ENCODE measurements at places on chromosomes 1 and 21.

DNA sequence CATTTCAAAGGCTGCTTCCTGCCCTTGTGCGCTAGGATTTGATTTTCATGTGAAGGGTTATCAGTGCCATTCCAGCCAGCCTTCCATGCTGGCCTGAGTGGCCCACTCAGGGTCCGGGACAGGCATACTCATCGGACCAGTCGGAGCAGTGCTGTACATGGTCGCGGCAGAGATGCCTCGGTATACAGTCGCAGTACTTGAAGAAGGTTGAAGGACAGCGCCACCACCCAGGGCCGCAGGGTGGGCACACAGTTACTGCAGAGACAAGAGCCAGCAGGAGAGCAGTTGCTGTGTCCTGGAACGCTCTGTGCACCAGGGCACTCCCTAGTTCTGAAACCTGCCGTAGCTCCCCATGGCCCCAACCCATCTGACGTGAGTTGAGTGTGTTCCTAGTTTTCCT is 9.1 kb downstream of the LDLRAD1 start:
- no peak for DNase-seq

GRCh38 chr1:151124763-151125403 is 21.5 kb downstream of the SEMA6C start:
- no peak for DNase-seq

DNA sequence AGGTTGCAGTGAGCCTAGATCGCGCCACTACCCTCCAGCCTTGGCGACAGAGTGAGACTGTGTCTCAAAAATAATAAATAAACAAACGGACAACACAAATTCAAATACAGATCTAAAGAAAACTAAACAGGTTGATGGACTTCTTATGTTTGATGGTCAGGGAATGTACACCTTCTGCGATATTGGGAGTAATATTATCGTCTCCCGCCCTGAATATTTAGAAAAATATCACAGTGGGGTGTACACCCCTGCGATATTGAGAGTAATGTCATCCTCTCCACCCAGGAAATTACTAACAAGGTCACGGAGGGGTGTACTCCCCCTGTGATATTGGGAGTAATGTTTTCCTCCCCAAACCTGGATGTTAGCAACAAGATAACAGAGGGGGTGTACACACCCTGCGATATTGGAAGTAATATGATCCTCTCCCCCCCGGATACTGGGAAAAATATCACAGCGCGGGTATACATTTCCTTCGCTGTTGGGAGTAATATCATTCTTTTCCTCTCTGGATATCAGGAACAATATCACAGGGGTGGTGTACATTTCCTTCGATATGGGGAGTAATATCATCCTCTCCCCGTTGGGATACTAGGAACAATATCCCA is 1.4 kb upstream of the CFAP298 start:
- DNase-seq, result no peak

DNA sequence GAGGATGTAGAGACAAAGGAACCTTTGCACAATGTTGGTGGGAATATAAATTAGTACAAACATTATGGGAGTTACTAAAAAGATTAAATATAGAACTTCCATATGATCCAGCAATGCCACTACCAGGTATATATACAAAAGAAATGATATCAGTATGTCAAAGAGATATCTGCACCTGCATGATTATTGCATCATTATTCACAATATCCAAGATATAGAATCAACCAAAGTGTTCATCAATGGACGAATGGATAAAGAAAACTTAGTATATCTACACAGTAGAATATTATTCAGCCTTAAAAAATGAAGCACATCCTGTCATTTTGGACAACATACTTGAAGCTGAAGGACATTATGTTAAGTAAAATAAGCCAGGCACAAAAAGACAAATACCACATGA is 61.8 kb upstream of the USH2A start:
- no peak for DNase-seq

GRCh38 chr1:111821121-111821745 is 65.5 kb downstream of the DDX20 start:
- DNase-seq, result no peak

GRCh38 chr21:46604975-46605766 is at the start of gene S100B:
Gene S100B (minus strand): TSS chr21:46605082. CDS start chr21:46602415, 2,667 bp downstream.
- DNase-seq, result peak; percentile 86

GRCh38 chr1:173527151-173527826 is 50.2 kb downstream of the PRDX6 start:
- no peak for DNase-seq

Data from C1 segment of cervical spinal cord (tissue), 14 donors.